Cerebellar nuclear complex (tissue), 1 donor: ENCODE measurements at places on chromosomes 13 and 19.

- no peak for DNase-seq
Observed at GRCh38 chr13:85993567-85993966, 194.3 kb upstream of the SLITRK6 start.

DNA sequence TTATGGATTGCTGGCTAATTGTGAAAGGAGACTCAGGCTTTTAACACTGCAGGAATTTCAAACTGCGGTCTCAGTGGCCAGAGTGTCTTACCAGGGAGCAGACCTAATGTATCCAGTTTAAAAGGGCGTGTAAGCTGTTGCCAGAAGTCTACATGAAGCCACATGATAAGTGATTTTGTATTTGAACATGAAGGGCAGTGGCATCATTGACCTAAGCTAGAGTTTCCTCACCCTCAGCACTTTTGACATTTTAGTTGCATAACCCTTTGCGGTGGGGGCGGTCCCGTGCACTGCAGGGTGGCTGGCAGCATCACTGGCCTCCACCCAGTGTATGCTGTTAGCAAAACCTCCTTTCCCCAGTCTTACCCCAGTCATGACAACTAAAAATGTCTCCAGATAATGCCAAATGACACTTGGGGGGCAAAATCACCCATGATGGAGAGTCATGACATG is 23.7 kb upstream of the GPR18 start:
- no peak for DNase-seq

DNA sequence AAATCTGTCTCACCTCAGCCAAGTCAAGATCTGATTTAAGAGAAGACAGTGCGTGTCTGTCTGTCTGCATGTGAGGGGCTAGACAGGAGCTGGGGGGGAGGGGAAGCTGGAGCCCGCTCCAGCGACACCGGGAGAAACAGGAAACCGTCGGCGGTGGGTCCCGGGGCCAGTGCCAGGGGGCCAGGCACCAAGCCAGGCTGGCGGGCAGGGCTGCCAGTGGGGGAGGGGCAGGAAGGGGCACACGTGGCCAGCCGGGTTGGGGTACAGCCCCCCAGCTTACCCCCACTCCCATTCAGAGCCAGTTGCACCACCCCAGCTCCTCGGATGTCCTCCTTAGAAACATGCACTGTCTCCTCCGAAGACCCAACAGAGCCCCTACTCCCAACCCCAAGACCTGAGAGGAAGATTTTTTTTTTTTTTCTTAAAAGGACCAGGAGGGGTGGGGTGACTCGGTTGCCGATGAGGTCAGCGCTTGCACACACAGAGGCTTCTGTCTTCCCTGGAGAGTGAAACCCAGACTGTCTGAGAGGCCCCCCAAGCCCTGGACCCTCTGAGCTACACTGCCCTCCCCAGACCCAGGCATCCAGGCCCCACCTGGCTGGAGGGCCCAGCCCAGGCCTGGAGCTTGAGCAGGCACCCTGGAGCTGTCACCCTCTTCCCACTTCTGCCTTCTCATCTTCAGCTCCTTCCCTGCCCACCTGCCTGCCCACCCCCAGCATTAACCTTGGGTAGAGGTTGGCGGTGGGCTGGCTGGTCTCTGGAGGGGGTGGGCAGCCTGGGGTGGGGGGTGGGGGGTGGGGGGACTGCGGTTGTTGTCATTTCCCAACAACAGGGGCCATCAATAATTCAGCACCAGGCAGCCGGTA is 4.0 kb downstream of the ERF start:
- DNase-seq, result no peak

GRCh38 chr19:10168386-10168948 is 26.3 kb downstream of the DNMT1 start:
- DNase-seq, result no peak

GRCh38 chr19:12984683-12985048 is 10.6 kb upstream of the NFIX start:
- no peak for DNase-seq

DNA sequence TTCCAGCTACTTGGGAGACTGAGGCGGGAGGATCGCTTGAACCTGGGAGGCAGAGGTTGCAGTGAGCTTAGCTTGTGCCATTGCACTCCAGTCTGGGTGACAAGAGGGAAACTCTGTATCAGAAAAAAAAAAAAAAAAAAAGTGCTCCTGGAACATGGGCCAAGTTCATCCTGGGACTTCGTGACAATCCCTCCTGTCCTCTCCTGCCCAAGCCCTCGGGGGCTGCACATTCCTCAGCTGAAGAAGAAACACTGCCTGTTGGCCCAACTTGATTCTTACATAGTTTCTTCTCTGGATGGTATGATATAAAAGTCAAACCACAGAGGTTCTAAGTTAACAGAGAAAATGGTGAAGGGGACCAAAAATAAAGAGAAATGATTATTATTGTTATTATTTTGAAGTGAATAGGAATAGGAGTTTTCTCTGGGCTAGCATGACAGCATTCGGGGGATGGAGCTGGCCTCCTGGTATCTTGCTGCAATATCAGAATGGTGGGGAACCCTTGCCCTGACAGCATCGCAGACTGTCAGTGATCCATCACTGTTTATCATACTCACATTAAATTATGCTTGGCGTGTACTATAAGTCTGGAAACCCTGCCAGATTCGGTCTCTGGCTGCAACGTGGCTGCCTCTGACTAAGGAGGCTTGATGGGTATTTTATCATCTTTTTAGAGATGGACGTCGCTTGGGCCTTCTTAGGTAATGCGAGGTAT is 113.7 kb upstream of the OXGR1 start:
- DNase-seq, result no peak

DNA sequence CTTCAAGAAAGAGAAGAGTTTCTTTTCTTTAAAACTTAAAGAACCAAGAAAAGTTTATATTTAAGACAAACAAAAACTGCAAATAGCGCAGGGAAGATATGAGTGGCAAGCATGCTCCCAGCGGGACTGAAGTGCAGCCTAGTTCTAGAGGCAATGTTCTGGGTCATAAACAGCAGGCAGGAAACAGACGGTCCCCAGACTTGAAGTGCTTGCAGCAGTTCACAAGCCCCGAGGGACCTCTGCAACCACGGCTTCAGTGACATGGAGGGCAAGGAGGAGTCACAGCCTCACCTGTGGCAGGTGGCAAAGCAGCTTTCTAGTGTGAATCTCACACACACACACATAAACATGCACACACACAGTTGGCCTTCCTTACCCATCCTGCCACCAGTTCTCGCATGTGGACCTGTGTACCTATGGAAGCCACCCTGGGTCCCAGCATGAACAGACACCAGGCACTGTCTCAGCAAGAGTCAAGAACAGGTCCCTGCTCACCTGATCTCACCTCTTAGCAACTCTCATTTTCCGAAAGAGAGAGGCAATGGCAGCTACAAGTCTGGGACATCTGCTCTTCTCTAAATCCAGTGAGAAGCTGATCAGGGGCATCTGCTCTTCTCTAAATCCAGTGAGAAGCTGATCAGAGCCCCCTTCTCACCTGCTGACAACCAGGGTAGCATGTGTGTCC is 162.0 kb downstream of the EFNB2 start:
- DNase-seq, result no peak
